ENCODE measurements at places on chromosomes 7 and 10.

- DNase-seq, result no peak
These were observed 133.4 kb downstream of the MACC1 start for GRCh38 chr7:20083781-20084180.

GRCh38 chr7:1269336-1269890 is 36.7 kb downstream of the UNCX start:
- DNase-seq, result no peak

DNA sequence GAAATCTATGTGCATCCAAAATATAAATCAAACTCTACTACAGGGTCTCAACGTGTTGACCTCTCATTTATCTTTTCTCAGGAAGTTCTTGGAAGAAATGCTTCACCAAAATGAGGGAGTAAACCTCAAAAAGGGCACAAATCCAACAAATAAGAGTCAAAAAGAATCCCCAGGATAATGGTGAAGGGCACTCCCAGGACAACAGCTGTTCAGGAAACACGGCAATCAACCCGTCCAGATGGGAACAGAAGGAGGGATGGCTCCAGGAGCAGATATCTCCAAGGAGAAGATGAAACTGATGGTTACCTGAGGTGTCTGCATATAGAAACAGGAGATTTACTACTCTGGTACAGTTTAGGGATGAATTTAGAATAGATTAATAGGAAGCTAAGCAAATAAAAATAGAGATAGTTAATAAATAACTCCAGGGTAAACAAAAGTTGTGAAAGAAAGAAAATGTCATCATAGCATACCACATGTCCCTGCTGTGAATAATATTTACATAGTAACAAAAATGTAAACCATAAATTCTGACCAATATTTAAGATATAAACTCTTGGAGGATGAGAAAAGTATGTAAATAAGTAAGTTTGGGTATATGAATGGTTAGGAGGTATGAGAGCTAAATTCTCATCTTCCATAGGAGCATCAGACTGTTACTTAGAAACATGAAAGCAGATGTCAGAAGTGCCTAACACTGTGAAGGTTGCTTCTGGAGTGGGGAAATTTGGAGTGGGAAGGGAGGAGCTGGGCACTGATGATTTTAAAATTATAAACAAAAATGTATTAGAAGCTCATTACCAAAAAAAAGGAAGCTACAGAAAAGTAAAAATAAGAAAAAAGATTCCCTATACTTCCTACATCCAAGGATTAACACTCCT is 237.5 kb upstream of the HPS1 start:
- DNase-seq, result no peak

GRCh38 chr10:27601503-27601902 is 97.4 kb downstream of the RAB18 start:
- no peak for DNase-seq

DNA sequence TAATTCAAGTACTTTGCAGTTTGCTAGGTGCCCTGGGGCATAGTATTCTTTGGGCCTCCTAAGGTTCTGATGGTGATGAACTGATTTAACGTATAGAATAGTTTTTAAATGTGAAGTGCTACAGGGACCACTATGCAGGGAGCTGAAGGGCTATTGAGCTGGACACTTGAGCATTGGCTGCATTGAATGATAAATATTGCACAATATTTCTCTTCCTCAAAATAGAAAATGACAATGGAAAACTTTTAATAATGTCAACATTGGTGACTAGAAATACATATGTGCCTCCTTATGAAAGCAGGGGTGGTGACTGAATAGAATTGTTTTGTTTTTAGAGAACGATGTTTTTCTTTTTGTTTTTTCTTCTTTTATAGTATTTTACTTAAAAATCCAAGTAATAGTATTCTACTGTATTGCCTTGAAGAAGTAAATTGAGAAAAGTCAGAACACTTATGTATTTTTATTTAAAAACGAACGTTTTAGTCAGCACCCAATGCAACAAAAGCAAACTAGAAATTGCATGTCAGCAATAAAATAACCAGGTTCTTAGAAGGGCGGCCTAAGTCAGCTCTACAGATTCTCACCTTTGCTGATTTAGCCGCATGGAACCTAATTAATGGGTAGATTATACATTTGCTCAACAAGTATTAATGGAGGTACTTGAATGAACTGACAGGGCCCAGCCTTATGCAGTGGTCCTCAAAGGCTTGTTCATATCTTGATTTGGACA is 244.0 kb upstream of the KLF6 start:
- DNase-seq, result no peak

DNA sequence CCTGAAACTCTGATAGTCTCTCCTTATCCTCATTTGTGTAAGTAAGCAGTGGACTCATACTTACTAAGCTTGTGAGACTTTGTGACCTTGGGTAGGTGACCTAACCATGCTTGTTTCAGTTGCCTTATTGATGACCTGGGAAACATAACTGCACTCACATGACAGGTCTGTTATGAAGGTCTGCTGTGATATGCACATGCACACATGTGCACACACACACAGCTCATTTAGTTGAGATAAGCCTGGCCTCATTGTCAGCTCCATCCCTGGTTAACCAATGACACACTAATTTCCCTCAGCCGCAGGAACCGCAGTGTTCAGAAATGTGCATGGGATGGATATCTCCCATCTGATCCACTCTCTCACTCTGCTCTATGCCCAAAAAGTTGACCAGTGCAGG is 177.2 kb downstream of the GPAM start:
- DNase-seq, result no peak

GRCh38 chr10:70657041-70657440 is 15.3 kb upstream of the ADAMTS14 start:
- DNase-seq, result no peak

DNA sequence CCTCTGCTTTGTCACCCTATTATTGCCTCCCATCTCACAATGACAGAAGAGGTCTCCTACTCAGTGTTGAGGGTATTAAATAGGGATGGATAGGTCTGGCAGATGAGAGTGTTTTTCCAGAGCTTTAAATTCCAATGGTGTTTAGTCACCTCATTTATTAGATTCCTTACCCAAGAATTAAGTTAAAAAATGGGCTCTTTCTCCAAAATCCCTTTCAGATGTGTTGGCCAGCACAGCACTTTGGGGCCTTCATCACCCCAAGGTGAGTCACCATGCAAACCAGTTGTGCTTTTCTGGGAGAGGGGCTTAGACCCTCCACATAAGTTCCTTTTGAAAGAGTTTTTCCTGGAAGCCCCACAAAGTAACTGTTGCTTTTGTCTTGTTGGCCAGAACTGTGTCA is 78.4 kb downstream of the CYP26A1 start:
- DNase-seq, result no peak

DNA sequence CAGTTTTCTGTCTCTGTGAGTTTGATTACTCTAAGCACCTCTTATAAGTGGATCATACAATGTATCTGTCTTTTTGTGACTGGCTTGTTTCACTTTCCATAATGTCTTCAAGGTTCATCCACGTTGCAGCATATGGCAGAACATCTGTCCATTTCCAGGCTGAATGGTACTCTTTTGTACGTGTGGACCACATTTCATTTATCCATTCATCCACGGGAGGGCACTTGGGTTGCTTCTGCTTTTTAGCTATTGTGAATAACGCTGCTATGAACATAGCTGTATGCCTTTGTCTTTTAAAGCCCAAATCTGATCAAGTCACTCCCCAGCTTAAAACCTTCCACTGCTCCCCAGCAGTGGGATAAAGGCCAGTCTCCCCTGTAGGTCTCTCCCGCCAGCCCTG is 31.5 kb downstream of the EGFR start:
- DNase-seq, result no peak

DNA sequence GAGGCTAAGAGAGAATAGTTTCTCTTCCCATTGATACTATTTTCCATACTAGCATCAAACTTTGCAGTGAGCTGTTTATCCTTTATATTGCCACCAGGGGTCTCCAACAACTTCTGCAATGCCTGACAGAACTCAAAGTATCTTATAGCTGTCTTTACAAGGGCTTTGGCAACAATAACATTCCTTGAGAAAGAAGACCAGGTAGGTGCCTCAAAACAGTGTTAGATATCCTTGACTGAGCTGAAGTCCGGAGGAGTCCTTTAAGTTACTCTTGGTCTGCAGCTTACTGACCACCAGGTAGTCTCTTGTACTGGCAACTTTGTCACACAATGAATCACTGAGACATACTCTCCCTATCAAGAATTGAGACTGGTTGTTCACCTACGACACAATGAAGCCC is 30.0 kb upstream of the TES start:
- no peak for DNase-seq

DNA sequence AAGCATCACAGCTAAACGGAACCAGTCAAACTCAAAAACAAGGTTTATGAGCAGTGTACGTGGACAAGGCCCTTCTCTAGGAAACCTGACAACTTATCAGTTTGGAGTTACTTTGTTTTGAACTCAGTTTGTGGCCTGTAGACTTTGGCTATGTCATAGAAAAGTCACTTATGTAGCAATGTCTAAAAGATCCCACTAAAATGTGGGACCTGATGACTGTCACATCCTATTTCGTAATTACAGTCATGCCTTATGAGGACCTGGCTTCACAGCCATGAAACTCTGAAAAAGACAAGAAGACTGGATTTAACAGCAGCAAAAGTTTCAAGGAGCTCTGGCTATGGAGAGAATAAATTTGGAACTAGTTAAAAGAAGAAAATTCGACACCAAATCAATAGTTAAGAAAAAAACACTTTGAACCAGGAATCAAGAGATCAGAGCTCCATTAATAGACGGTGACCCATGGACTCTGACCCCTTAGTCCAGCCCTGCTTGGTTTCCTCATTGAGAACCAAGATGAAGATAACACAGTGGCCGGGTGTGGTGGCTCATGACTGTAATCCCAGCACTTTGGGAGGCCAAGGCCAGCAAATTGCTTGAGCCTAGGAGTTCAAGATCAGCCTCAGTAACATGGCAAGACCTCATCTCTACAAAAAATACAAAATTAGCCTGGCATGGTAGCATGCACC is 204.3 kb downstream of the SFMBT2 start:
- no peak for DNase-seq

DNA sequence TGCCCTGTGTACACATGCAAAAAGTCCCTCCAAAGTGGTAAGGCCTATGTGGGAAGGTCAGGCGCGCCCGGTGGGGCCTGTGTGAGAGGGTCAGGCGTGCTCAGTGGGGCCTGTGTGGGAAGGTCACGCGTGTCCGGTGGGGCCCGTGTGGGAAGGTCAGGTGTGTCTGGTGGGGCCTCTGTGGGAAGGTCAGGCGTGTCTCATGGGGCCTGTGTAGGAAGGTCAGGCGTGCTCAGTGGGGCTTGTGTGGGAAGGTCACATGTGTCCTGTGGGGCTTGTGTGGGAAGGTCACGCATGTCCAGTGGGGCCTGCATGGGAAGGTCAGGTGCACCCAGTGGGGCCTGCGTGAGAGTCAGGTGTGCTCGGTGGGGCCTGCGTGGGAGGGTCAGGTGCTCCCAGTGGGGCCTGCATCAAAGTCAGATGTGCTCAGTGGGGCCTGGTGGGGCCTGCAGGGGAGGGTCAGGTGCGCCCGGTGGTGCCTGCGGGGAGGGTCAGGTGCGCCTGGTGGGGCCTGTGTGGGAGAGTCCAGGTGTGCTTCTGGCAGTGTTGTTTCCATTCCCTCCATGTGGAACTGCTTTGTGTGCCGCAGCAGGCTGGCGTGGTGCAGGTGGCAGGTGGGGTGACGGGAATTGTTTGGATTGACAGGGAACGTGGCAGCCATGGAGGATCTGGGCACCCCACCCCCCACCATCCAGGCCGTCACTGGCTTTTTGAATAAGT is 15.4 kb downstream of the LRRC27 start:
- no peak for DNase-seq

GRCh38 chr7:75819711-75820110 is 6.1 kb upstream of the CCL24 start:
- DNase-seq, result no peak

DNA sequence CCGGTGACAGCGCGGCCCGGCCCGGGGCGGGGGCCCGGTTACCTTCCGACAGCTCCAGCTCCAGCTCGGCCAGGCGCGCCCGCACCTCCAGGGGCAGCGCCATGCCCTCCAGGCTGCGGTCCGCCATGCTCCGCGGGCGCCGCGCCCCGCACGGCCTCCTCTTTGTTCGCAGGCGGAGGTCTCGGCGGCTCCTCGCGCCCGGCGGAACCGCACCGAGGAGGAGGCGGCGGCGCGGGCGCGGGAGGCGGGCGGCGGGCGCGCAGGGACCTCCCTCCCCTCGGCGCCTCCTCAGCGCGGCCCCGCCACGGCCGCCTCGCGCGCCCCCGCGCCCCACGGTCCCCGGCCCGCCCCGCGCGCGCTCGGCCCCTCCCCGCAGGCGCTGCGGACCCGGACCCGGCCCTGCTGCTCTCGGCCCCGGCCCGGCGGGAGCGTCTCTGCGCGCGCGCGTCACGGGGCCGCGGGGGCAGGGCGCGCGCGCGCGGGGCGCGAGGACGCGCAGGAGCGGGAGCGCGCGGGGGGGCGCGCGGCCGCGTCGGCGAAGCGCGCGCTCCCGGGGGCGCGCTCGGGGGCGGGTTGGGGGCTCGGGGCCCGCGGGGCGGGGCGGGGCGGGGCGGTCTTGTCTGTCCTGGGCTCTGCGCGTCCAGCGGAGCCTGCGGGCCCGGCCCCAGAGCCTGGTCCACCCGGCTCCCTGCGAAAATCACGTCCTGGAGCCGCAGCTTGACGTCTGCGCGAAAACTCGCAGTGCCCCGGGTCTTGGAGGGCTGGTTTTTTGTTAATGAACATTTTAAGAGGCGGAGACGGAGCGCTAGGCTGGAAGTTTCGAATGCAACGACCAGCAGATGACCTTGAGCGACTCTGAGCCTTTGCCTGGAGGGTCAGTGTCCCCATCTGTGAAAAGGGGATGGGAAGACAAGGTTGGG is at the start of gene DIP2C:
DIP2C (minus strand) TSS at position 217 of the 920 bp plus-strand sequence; CDS start at position 127, 90 bp downstream.
- no peak for DNase-seq

DNA sequence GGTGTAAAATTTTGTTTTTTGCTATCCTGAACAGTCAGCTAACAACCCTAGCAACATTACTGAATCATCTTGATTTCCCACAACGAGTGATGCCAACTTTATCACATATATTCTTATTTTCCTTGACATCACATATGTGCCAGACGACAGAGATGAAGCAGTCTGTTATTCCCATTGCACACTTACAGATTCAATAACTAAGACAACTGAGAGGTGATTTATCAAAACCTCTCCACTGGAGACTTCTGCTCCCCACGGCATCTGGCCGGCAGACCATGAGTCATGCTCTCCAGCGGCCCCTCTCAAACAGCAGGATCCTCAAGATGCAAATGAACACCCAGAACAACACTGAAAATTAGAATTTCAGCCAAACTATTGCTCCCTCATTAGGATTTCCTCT is 57.1 kb downstream of the AMPH start:
- no peak for DNase-seq

Data from activated T-cell treated with anti-CD3 and anti-CD28 coated beads for 24 hours (primary cell).